ENCODE measurements at places on chromosomes 3 and 15.

GRCh38 chr3:80767604-80768003 lies 993.8 kb downstream of the GBE1 start:
- no peak for DNase-seq

GRCh38 chr3:62678841-62679240 lies 196.4 kb downstream of the CADPS start:
- no peak for DNase-seq

- DNase-seq, result no peak
These were observed 76.3 kb downstream of the UBE3A start for GRCh38 chr15:25362545-25362944.

- no peak for DNase-seq
These were observed 24.2 kb downstream of the ATP13A4 start for GRCh38 chr3:193530231-193531165.

DNA sequence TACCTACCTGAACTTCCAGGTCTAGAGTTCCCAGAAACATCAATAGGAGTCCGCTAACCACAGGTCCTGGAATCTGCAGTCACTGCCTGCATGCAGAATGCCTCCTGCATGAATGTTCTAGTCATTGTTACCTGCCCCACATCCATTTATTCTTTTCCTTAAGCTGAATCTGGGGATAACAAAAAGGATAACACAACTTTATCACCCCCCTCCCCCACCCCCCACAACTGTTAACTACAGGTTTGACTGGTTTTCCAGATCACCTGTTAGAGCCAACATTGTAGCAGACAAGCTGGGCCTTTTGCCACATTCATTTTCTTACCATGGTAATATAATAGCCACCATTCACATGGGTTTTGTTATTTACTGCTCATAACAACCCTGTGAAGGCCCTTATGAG lies 4.6 kb upstream of the CTSH start:
- DNase-seq, result peak; percentile 25

DNA sequence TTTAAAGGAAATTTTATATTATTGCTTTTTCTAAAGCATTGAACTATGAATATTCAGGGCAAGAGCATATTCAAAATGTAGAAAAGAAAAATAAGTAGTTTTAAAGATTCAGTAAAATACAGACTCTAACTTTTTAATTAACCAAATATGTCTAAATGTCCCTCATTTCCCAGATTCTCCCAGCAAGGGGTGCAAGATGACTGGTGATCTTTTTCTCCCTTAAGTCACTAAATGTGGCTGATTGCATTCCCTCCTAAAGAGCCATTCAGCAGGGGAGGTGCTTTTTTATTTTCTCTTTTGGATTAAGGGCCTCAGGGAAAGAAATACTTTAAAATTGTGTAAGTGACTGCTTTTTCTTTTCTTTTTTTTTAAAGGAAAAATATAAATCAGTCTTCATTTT lies 406.9 kb downstream of the OXSM start:
- DNase-seq, result no peak

- no peak for DNase-seq
These were observed 7.7 kb downstream of the MAP1A start for GRCh38 chr15:43525131-43525530.
